ENCODE measurements at places on chromosomes 6 and 20.
A peak's percentile ranks its signal among the peaks of the same experiment; 100 is the strongest.

DNA sequence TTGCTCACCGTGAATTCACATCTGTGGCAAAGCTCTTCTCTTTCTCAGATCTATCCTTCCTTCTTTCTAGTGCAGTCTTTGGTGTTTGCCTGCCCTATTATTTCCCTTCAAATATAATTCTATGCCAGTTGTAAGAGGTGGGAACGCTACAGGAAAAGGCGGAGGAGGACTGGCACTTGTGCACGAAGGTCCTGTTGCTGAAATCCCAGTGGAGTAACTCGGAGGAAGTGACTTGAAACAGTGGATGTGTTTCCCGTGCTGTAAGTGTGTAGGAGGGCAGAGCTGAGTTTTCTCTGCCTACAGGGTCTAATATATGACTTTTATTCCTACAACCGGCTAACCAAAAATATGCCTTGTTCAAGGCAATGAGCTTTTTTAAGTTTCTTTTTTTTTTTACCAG, 754.8 kb downstream of the QKI start:
- no peaks in the 10 kb centered on the region for H3K27me3 ChIP-seq
- no peak for DNase-seq
- H3K27ac ChIP-seq, result no peak overlapping the region
- no peaks in the 10 kb centered on the region for H3K4me1 ChIP-seq
- no peak overlapping the region for H3K4me3 ChIP-seq

- H3K4me1 ChIP-seq, result no peaks in the 10 kb centered on the region
- no peaks in the 10 kb centered on the region for H3K27me3 ChIP-seq
- H3K4me3 ChIP-seq, result no peak overlapping the region
- no peaks in the 10 kb centered on the region for H3K36me3 ChIP-seq
These were observed 27.0 kb upstream of the SLC2A12 start for GRCh38 chr6:134079406-134079921.

- no peak for DNase-seq
- no peaks in the 10 kb centered on the region for H3K36me3 ChIP-seq
- H3K4me3 ChIP-seq, result no peak overlapping the region
- H3K4me1 ChIP-seq, result peaks cover 11% of the 10 kb centered on the region
- H3K27ac ChIP-seq, result no peak overlapping the region
These were observed 23.5 kb downstream of the DHX35 start for GRCh38 chr20:38985603-38986170.

DNA sequence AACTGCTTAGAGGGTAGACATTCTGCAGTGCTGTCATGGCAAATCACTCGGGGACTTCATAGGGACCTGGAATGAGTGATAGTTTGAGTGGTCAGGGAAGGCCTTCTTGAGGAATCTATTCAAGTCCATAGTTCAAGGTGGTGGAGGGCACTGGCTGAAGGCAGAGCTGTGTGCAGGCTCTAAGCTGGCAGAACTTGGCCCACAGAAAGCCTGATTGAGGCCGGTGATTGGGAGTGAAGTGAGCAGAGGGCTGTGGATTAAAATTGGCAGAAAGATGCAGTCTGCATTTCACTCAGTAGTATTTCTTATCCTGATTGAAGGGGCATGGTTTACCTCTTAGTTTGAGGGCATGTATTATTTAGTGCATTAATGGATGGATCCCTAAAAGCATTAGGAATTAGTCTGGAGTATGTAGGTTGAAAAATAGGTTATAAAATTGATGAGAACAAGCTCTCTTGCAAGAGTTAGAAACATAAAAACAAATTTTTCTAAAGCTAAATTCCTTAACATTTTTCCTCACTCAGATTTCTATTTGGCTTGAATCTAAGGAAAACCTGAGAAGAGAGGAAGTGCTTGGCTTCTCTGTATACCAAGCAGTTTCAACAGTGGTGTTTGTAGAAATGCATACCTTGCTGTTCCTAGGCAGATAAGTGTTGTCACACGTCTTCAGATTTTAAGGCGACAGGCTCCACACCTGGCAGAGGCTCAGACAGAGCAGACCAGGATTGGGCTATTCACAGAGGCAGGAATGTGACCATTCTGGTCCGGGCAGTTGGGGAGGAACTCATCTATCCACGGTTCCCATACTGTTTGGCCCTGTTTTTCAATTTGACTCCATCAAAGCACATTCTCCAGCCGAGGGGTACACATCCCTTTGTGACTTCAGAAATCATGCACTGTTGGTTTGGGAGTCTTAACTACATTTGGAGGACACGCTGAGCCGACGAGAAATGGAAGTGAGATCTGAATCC, 45.2 kb downstream of the UTRN start:
- H3K4me3 ChIP-seq, result no peak overlapping the region
- H3K36me3 ChIP-seq, result no peaks in the 10 kb centered on the region
- no peaks in the 10 kb centered on the region for H3K27me3 ChIP-seq
- peaks cover 7% of the 10 kb centered on the region for H3K4me1 ChIP-seq

- DNase-seq, result no peak
- H3K27ac ChIP-seq, result no peak overlapping the region
- H3K4me1 ChIP-seq, result no peaks in the 10 kb centered on the region
- no peak overlapping the region for H3K4me3 ChIP-seq
- H3K36me3 ChIP-seq, result no peaks in the 10 kb centered on the region
- no peaks in the 10 kb centered on the region for H3K27me3 ChIP-seq
These were observed 126.9 kb upstream of the TIAM2 start for GRCh38 chr6:154868143-154868594.

DNA sequence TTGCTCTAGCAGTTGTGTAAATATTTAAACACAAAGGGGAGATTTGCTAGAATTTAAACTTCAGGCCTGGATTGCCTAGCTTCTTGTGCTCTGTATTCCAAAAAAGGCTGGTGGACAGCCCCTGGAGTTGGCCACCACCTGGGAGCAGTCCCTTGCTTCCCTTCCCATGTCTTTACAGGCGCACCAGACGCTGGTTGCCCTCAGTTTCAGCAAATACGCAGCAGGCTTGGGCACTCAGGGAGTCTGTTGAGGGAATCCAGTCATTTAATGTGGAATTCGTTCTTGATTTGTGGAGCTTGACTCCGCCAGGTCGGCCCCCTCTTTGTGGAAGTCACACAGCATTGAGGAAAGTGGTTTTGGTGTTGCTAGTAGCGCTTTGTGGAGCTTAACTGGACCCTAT, 156.8 kb downstream of the DTNBP1 start:
- no peak overlapping the region for H3K27ac ChIP-seq
- DNase-seq, result no peak
- no peak overlapping the region for H3K4me3 ChIP-seq
- H3K4me1 ChIP-seq, result peaks cover 25% of the 10 kb centered on the region
- H3K36me3 ChIP-seq, result no peaks in the 10 kb centered on the region
- no peaks in the 10 kb centered on the region for H3K27me3 ChIP-seq

DNA sequence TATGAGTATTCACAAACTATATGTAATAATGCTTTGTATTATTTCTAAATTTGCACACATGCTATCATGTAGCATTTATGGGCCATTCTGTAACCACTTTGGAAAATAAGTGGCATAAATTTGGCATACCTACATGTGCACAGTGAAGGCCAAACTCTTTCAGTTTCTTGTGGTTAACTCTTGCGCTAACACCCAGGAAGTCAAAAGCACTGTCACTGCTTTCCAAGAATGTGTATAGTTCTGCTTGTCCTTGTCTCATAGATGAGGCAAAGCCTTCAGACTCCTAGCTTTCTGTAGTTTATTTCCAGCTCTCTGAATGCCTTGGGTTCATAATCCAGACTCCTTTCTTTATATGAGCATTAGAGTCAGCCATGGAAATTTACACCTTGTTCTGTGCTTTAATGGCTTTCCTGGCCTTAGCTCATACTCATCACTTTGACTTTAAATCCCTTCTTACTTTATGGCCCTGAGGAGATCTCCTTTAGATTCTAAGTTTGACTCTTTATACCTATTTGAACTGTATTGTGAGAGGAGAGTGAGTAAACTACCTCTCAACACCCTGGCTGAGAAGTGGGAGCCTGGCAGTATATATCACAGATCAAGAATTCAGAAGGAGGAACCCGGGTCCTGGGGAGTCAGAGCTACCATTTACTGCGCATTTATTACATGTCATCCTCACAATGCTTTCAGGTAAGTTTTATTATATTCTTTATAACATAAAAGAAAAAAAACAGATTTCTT, 949 bp upstream of the SLC17A3 start:
- no peaks in the 10 kb centered on the region for H3K4me1 ChIP-seq
- H3K27me3 ChIP-seq, result no peaks in the 10 kb centered on the region

DNA sequence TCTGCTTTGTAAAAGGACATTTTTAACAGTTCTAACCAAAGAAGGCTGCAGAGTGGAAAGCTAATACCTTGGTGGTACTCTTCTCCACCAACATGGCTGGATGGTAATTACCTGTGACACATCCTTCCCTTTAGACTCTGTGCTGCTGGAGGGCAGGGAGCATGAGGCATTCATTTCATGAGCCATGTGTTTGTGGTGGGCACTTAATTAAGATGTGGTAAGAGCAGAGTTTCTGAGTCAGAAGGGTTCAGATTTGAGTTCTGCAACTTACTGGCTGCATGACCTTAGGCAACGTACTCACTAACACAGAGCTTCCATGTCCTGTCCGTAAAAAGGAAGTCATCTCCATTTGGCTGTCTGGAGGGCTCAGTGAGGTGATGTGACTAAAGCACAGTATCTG, 9.1 kb upstream of the ZNF133 start:
- H3K4me3 ChIP-seq, result no peak overlapping the region
- DNase-seq, result no peak
- no peaks in the 10 kb centered on the region for H3K27me3 ChIP-seq
- no peaks in the 10 kb centered on the region for H3K36me3 ChIP-seq

DNA sequence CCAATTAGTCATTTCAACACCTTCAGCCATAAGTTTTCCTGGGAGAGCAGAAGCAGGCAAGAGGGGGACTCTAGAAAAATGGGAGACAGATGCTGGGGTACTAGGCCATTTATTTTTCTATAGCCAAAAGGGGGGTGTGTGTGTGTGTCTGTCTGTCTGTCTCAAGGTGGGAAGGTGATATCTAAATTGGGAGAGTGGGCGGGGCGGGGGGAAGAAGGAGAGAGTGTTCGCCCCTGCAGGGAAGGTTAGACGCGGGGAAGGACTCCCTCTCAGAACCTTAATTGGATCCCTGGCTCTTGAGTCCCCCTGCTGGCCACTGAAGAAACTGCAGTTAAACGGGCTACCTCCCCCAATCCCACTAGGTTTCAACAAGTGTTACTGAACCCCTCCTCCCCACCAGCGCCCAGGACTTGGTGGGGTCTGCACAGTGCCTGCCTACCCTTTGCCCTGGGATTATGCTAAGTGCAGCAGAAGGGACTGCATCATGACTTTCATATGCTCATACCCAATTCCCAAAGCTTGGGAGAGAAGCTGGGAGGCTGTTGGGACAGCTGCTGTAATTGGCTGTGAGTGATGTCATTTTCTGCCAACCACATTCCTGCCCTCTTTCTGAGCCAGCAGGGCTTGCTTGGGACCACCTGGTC, 45.8 kb downstream of the FOXP4 start:
- no peak overlapping the region for H3K4me3 ChIP-seq
- no peak overlapping the region for H3K27ac ChIP-seq
- no peaks in the 10 kb centered on the region for H3K36me3 ChIP-seq
- H3K4me1 ChIP-seq, result peaks cover 3% of the 10 kb centered on the region
- peak; percentile 86 for DNase-seq
- no peaks in the 10 kb centered on the region for H3K27me3 ChIP-seq

DNA sequence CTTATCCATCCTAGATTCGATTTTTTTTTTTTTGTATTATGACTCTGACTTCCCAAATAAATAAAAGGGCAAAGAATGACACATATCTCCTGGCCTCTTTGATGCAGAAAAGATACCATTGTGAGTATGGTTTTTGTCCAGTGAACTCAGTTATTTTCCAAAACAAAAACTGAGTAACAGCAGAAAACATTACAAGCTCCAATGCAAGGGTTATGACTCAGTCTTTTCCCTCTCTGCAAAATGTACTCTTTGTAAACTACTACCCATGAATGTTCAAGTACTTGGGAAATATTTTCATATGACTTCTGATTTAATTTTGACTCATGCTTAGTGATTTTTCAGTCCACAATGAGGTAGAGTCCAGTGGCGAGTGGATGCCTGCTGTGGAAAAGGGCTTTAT, 355.3 kb downstream of the RNF144B start:
- H3K4me3 ChIP-seq, result no peak overlapping the region
- no peak for DNase-seq
- H3K36me3 ChIP-seq, result no peaks in the 10 kb centered on the region
- H3K27me3 ChIP-seq, result no peaks in the 10 kb centered on the region

GRCh38 chr6:42302411-42302810, 84.8 kb upstream of the MRPS10 start:
- H3K4me3 ChIP-seq, result no peak overlapping the region
- H3K27me3 ChIP-seq, result no peaks in the 10 kb centered on the region
- H3K36me3 ChIP-seq, result no peaks in the 10 kb centered on the region
- DNase-seq, result no peak
- peaks cover 57% of the 10 kb centered on the region for H3K4me1 ChIP-seq

- H3K36me3 ChIP-seq, result no peaks in the 10 kb centered on the region
- H3K27me3 ChIP-seq, result no peaks in the 10 kb centered on the region
- H3K27ac ChIP-seq, result peak overlapping the region; percentile 86
- peak overlapping the region; percentile 79 for H3K4me3 ChIP-seq
These were observed 2.1 kb downstream of the SOX12 start for GRCh38 chr20:327186-328026.

- no peaks in the 10 kb centered on the region for H3K27me3 ChIP-seq
- peak overlapping the region; percentile 83 for H3K4me3 ChIP-seq
- peak; percentile 45 for DNase-seq
- H3K36me3 ChIP-seq, result no peaks in the 10 kb centered on the region
These were observed 3.0 kb downstream of the E2F3 start for GRCh38 chr6:20404641-20405032.

GRCh38 chr6:138973466-138974153, 14.4 kb downstream of the REPS1 start:
- H3K4me1 ChIP-seq, result peaks cover 44% of the 10 kb centered on the region
- no peaks in the 10 kb centered on the region for H3K27me3 ChIP-seq
- H3K27ac ChIP-seq, result peak overlapping the region; percentile 20
- H3K4me3 ChIP-seq, result no peak overlapping the region
- DNase-seq, result no peak

DNA sequence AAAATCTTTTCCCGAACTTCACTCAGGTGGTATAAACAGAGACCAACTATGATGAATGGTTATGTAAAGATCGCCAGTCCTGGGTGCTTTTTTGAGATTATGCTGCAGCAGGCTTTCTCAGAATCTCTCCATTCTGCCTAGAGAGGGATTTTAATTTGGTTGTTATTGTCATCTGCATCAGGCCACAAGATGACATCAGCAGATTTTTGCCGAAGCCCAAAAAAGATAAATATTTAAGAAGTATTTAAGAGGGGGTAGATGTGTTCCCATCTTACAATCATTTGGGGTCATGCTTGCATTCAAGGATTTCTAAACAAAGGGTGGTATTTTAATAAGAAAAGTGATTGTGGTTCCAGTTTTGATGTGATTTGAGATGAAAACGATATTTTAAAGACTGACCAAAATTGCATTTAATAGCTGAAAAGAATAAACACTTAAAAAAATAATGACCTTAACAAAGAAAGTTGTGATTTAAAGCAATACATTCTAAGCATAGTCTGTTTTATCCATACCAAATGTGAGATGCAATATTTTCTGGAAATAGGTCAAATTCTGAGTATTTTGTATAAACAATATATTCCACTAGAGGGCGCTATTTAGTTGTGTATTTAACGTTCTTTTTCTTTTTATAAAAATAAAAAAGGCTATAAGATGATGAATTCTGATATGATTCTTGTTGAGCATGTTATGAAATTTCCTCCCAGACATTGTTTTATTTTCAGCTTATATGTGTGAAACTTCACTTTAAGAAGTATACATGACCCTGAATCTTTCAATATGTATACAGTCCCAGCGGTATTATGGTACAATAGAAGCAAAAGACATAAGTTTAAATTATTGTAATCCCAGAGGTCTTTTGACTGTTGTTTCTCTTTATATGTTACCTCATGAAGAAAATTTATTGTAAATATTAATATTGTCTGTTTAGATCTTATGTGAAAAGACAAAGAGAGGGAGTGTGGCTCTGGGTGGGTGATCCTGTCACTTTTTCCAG, 51.0 kb upstream of the ZFP64 start:
- H3K27me3 ChIP-seq, result no peaks in the 10 kb centered on the region
- no peak for DNase-seq
- no peaks in the 10 kb centered on the region for H3K4me1 ChIP-seq
- no peak overlapping the region for H3K4me3 ChIP-seq

Data from testis (tissue), 5 donors.